ENCODE measurements at places on chromosomes 11 and 22. TPM values are rescaled to one million over a fixed set of nuclear protein-coding genes. Genes with fewer than 3 reads are reported as not detected.

DNA sequence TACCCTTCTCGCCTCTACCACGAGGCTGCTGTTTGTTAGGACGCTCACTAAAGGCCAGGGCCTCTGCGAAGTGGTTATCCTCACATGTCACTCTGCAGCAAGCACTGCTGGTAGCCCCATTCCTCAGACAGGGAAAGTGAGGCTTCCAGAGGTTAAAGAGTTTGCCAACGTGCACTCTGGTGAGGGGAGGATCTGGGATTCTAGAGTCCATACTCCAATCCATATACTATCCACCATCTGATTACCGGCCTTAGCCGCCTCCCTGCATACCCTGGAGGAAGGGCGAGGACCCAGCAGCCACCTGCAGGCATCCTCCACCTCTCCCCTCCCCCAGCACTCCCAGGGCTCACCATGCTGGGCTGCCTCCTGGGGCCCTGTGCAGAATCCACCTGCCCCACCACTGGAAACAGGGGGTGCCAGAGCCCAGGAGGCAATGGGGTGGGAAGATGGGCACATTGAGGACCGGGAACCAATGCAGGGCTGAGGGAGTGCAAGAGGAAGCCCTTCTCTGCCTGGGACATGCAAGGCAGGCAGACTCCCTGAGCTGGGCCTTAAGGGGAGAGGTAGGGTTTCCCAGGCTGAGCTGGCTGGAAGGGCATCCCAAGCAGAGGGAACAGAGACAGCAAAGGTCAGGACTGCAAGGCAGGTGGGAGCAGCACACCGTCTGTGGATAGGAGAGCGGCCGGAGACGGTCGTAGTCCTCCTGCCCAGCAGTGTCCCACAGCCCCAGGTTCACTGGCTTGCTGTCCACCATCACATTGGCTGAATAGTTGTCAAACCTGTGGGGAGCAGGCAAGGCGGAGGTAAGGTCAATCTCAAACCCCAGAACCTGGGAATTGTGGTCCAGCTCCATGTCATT lies 11.7 kb downstream of the RAC2 start:
- DNase-seq = no peak

The ELMOD1 gene
- total RNA-seq = not detected

DNA sequence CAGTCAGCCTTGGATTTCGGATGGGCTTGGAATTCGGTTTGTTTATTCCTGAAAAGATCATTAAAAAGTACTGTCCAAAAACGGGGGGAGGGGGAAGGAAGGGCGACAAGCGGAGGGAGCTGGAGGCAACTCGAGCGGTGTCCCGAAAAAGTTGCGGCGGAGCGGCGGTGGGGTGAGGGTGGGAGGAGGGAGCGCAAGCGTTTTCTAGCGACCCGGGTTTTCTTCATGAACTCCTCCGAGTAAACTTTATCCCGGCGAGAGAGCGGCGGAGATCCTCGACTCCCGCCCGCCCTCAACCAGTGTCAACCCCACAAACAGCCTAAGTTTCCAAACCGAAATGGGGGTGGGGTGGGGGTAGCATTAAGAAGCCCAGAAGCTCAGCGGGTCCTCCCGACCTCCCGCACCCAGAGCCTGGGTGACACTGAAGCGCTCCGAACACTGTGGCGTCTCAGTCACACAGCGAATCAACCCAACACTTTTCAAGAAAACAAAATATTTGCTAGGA lies 133.0 kb upstream of the C11orf58 start:
- peak; percentile 52 for DNase-seq

The LINC01488 gene
- total RNA-seq = not detected

GRCh38 chr22:39503630-39504029 lies 1.5 kb downstream of the MIEF1 start:
- DNase-seq = no peak

DNA sequence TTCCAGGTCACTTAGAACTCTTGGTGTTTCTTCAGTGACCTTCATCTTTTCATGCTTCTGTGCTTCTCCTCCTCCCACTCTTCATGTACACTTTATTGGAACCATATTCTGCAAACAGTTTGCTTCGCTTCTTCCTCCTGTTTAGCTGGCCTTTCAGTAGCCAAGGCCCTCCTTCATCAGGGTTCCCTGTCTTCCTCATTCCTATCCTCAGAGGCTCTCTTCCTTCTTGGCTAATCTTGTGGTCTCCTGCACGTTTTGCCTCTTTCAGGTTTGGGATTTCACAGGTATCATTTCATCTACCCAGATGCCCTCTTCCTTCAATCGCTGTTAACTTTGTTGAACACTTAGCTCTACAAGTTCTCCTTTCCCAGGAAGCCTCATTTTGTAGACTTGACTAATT lies 66.8 kb downstream of the DEPDC5 start:
- DNase-seq = no peak

DNA sequence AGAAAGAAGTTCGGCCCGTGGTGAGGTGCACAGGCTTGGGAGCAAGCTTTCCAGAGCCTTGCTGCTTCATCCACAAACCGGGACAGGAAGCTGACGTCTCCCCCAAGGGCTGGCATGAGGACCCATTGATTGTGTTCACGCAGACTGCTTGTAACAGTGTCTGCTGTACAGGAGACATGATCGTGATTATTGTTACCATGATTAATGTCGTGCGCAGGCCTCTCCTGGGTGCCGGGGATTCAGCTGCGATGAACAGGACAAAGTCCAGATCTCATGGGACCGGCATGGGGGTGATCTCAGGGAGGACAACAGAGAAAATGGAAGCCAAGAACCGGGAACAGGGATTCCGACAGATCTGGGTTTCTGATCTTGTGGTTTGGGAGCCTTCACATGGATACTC lies 219.9 kb downstream of the BRD1 start:
- DNase-seq = no peak

GRCh38 chr11:46281371-46281831 lies 3.9 kb downstream of the CREB3L1 start:
- peak; percentile 90 for DNase-seq

- DNase-seq = no peak
Observed at GRCh38 chr11:8230178-8230859, 33.4 kb downstream of the LMO1 start.

The SPA17 gene
- 7.2 TPM for total RNA-seq

The PPARA gene
- total RNA-seq = 14.6 TPM

DNA sequence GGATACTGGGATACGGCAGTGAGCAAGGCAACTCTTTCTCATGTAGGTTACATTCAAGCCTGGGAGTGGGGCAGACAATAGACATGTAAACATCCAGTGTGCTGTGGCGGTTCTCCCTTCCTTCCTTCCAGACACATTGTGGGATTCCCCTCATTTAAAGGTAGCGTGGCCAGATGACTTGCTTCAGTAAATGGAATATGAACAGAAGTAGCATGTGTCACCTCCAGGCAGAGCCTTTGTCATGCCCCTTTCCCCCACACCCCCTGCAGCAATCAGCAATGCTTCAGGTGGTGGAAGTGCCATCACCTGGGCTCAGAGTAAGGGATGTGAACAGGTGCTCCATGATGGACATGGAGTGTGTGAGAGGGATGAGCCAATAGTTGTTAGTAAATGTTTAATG lies 34.8 kb upstream of the TTC12 start:
- DNase-seq = no peak

The PLAAT2 gene
- total RNA-seq = 4.2 TPM

DNA sequence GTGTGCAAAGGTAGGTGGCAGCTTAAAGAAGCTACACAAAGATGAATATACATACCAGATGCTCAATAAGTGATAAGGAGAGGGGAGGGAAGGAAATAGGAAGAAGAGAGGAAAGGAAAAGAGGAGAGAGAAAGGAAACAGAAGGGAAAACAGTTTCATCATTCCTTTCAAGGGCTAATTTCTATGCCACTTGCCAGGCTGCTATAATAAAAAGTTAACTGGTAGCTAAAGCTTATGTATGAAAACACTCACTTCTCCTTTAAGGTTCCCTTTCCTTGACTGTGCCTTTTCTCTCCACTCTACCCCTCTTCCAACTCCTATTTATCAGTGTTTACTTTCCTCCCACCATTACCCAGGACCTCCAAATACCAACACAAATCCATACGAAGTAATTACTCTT lies 347.9 kb downstream of the DLG2 start:
- no peak for DNase-seq

The PGM2L1 gene
- total RNA-seq = 1.3 TPM

GRCh38 chr11:60954421-60954820 lies 2.4 kb upstream of the SLC15A3 start:
- no peak for DNase-seq

- no peak for DNase-seq
Observed at GRCh38 chr11:120001178-120002090, 136.5 kb downstream of the TRIM29 start.

GRCh38 chr11:15073361-15074205 lies at the start of gene CALCB:
CALCB (plus strand) TSS chr11:15073593; CDS start chr11:15074719, 1,126 bp downstream.
- no peak for DNase-seq

DNA sequence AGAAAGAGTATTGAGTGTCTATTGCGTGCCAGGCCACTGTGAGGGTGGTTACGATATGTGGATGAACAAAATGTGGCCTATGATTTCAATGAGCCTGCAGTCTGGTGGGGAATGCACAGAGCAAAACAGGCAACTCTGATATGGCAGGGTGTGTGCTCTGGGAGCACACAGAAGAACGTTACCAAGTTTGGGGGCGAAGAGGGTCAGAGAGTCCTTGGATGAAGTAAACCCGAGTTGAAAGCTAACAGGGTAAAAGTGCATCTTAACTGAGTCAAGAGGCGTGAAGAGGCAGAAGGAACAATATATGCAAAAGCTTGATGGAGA lies 258 bp downstream of the CFAP68 start:
- no peak for DNase-seq

DNA sequence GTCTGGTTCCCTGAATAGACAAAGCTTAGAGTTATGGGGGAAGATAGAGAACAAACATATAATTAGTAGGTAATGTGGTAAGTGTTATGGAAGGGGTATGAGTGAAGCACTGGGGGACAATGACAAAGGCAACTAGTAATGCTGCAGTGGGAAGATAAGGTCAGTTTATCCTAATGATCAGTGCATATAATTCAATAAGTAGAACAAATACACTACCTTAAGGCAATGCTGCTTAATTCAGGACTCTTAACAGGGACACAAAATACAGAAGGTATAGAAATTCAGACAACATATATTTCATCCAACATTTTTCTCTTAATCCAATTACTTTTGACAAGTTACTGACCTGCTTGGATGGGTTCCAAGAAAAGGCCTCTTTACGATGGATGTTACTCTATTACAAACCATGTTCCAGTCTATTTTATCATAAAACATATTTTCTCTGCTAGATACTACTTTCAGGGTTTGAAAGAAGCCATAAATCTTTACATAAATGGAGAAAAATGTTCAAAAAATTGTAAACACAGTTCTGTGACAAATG lies 1186.2 kb downstream of the LRRC4C start:
- DNase-seq = no peak

DNA sequence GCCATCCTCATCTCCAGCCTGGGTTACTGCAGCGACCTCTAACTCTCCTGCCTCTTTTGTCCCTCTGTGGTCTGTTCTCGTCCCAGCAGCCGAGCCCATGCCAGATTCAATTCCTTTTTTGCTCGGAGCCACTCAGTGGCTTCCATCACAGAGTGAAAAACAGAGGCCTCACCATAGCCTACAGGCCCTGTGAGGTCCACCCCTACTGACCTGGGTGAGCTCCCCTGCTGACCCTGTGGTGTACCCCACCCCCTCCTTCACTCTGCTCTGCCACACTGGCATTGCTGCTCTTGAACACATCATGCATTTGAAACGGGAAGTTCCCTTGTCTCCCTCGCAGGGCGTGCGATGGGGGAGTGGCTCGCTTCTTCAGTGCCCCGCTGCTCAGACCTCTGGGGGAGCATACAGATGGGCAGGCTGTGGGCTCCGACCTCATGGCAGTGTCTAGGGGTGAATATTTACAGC lies 2.1 kb downstream of the AIP start:
- DNase-seq = no peak

The MS4A12 gene
- total RNA-seq = not detected

- DNase-seq = no peak
Observed at GRCh38 chr11:1481861-1482441, 4.6 kb downstream of the MOB2 start.

DNA sequence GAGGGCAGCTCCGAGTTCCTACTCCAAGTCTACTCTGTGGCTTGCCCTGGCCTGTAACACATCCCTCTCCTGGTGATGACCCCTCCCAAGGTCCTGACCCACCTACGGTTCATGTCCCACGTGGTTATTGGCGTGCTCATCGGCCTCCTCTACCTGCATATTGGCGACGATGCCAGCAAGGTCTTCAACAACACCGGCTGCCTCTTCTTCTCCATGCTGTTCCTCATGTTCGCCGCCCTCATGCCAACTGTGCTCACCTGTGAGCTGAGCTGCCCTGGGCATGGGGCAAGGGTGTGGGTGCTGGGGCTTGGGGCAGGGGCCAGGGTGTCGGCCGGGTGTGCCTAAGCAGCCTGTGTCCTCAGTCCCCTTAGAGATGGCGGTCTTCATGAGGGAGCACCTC lies 9.6 kb downstream of the ABCG4 start:
- DNase-seq = no peak

- DNase-seq = no peak
Observed at GRCh38 chr22:45999379-45999971, 22.5 kb upstream of the WNT7B start.

The POU2F3 gene
- 0.28 TPM for total RNA-seq

- DNase-seq = peak; percentile 40
Observed at GRCh38 chr11:12485328-12485727, 108.0 kb downstream of the PARVA start.

DNA sequence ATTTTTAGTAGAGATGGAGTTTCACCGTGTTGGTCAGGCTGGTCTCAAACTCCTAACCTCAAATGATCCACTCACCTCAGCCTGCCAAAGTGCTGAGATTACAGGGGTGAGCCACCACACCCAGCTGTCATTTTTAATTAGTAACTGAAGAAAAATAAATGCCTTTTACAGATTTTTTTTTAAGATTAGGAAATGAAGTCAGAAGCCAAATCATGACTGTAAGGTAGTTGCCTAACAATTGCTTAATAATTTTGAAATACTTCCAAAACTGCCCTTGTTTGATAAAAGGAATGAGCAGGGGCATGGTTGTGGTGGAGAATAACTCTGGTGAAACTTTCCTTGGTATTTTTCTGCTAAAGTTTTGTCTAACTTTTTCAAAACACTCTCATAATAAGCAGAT lies 98.9 kb upstream of the SLC5A12 start:
- DNase-seq = no peak

DNA sequence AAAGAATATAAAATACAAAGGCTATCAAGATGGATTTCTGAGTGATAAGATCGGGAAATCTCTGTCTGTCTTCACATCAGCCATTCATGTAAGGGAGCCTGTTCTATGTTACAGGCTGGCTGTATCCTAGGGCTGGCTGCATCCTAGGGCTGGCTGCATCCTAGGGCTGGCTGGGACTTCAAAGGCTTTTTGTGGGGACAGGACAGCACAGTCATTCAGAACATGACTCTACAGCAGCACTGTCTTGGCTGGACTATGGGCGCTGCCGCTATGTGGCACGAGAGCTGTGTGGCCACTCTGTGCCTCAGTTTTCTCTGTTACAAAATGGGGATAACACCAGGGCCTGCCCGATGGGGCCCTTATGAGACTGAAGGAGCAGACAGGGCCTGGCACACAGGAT lies 10.2 kb downstream of the ADAMTS8 start:
- DNase-seq = no peak

The MYOD1 gene
- total RNA-seq = not detected

DNA sequence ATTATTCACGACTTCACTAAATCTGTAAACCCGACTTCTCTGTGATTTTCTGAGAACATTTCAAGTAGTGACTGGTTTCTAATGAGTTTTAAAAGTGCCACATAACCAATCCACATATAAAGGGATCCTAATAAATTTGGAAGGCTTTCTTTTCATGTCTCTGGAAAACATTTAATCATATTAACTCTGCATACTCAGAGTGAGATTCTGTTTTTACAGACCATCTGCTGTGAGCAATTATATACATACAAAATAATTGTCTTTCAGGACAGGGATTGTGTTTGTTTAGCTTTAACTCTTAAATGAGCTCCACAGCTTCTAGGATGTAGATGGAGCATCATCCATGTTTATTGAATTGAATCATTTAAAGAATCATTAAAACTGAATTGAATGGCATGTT lies 65.1 kb downstream of the PRMT3 start:
- no peak for DNase-seq

Data from HT-29 (cell line).